M059J (cell line): ENCODE measurements at places on chromosomes 5 and 9.

- DNase-seq = peak; percentile 93
Observed at GRCh38 chr5:142821733-142822487, 51.7 kb downstream of the ARHGAP26 start.

DNA sequence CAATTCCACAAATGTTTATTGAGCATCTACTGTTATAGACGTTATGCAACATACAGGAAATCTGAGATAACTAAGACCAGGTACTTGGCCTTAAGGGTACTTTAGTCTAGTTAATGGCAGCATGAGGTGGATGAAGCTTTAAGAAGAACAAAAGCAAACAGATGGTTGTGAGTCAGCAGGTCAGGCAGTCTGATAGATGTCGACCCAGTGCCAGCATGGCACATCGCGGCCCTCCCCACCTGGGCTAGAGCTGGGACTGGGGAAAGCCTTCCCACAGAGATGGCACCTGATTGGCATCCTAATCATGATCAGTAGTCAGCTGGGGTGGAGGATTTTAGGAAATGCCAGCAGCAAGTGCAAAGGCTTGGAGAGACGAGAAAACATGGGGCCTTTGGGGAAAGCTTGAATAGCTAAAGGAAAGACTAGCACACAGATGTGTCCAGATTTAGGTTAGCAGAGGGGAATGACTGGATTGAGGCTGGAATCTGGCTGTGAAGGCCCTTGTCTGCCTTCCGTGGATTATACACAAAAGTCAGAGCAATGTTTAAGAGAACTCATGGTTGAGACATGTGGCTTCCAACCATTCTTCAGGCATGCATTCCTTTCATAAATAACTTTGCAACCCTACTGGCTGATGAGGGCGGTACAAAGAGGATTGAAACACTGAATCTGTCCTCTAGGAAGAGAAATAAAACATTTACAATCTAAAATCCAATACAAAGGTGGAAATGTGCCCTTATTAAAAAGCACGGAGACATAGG lies 395.4 kb upstream of the WWC1 start:
- peak; percentile 53 for DNase-seq

GRCh38 chr9:134198791-134199190 lies 34.4 kb upstream of the RNU6ATAC start:
- DNase-seq = no peak

GRCh38 chr5:137344021-137344420 lies 155.1 kb downstream of the SPOCK1 start:
- no peak for DNase-seq

- DNase-seq = no peak
Observed at GRCh38 chr5:149284501-149284900, 12.8 kb downstream of the AFAP1L1 start.

DNA sequence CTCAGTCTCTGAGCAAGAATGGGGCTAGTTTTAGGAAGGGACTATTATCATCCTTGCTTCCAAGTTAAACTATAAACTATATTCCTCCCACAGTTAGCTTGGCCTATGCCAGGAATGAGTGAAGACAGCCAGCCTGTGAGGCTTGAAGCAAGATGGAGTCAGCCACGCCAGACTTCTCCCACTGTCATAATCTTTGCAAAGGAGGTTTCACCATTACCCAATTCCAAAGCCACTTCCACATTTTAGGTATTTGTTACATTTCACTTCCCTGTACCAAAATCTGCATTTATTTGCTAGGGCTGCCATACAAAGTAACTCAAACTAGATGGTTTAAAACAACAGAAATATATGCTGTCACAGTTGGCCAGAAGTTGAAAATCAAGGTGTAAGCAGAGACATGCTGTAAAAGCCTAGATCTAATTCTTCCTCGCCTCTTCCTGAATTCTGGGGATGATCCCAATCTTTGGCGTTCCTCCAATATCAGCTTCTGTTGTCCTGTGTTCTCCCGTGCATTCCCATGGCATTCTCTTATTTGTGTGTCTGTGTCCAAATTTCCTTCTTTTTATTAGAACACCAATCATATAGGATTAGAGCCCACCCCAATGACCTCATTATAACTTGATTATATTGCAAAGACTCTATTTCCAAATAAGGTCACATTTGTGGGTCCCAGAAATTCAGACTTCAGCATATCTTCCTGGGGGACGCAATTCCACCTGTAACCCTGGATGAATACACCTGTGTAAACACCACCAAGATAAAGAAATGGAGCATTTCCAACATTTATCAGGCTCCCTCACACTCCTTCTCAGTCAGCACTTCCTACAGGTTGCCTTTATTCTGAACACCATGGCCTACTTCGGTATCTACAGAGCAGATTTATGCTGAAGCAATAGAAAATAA lies 126.8 kb downstream of the GCNT1 start:
- DNase-seq = no peak

GRCh38 chr5:56610093-56610698 lies 205.2 kb upstream of the MAP3K1 start:
- DNase-seq = peak; percentile 45

DNA sequence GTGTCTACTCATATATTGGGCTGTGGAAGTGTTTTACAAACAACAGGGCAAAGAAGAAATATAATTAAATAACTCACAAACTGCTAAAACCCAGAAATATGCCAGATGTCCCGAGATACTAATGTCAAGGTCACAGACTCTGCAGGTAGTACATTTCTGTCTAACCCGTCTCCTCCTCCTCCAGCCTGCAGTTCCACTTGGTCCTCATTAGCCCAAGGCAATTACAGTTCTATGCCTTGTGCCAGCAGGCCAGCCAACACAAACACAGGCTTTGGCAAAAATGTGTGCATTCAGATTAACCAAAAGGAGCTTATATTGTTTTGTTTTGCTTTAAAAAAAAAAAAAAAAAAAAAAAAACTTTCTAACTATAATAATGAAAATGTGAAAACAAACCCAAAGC lies 148.8 kb downstream of the MYO10 start:
- DNase-seq = no peak

GRCh38 chr9:136901516-136902258 lies 15.4 kb downstream of the TRAF2 start:
- peak; percentile 93 for DNase-seq

- DNase-seq = no peak
Observed at GRCh38 chr5:33341351-33341750, 99.4 kb upstream of the TARS1 start.

DNA sequence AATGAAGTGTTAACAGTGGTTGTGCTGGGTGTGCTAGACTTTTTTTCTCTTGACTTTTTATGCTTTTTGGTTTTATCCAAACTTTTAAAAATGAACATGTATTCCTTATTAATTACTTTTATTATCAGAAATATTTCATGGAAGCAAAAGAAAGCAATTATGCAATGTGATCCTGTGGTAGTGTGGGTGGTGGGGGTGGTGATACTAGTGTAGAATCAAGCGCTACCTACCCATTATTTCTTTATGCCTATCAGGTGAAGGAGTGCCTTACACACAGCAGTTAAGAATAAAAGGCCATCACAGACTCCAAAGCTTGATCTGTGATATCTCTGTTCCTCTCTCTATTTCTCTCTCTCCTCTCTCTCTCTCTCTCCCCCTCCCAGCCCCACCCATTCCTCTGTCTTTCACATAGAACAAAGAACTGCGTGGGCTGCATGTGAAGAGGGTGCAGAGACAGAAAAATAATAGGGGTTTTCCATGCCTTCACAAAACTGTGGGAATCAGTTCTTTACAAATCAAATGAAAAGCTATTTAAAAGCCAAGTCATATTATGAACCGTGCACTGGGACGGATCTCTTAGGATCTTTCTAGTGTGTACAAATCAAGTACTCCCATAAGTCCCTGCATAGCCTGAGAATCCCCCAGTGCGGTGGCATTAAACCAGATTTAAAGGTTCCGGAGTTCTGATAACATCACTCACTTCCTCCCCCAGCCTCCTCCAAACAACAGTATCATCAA lies 351.2 kb downstream of the RAB3C start:
- DNase-seq = no peak

DNA sequence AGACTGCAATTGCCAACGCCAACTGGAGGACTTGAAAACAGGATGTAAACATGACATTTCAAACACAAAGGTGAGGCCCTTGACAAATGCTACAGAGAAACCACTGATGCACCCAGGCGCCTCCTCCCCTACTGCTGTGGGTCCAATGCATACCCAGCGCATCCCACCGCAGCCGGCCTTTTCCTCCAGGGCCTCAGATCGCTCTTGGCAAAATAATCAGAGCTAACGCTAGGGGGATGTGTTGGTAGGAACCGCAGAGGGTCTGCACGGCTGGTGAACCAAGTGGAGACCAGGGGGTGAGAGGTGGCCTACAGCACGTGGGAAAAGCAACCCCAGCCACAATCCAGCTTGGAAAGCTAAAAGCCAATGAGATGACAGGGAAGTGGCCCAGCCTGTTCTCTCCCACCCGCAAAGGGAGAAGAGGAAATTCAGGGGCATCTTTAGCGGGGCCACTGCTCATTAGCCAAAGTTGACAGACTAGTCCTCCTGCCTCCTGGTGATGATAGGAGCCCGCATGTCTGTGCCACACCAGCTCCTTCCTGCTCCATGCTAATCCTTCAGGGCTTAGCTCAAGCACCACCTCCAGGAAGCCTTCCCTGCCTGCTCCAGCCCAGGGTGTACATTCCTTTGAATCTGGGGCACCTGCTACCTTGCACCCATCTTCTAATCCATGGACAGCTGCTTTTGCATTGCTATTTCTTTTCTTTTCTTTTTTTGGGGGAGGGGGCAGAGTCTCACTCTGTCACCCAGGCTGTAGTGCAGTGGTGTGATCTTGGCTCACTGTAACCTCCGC lies 5.9 kb downstream of the FAM163B start:
- DNase-seq = no peak

GRCh38 chr9:134377976-134378375 lies 51.7 kb downstream of the RXRA start:
- peak; percentile 88 for DNase-seq

DNA sequence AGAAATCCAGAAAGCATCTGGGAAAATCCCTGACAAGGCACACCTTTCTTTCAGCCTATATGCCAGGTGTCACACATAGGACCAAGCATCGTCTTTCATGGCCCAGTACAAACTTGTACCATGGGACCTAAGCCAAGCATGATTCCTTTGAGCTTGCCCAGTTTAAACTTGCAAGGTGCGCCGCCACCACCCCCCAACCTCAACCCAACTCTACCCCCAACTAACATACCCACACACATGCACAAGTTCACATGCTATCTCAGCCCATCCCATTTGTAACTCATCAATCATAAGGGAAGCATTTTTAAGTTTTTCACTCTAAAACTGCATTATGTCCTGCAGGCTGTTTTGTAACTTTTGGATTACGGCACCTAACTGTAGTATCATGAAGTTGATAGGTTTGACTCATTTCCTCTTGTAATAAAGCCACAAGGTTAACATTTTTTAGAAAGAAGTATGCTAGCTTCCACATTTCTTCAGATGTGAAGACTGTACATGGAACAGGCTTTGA lies 145.9 kb upstream of the FST start:
- peak; percentile 74 for DNase-seq
